ENCODE measurements at places on chromosomes 16 and 17.

- no peak for DNase-seq
These were observed 23.6 kb downstream of the SDR42E1 start for GRCh38 chr16:81987706-81988105.

- DNase-seq = no peak
These were observed 6.6 kb upstream of the PIK3R6 start for GRCh38 chr17:8873801-8874715.

- DNase-seq = no peak
These were observed 795 bp downstream of the KCTD13 start for GRCh38 chr16:29925105-29925756.

DNA sequence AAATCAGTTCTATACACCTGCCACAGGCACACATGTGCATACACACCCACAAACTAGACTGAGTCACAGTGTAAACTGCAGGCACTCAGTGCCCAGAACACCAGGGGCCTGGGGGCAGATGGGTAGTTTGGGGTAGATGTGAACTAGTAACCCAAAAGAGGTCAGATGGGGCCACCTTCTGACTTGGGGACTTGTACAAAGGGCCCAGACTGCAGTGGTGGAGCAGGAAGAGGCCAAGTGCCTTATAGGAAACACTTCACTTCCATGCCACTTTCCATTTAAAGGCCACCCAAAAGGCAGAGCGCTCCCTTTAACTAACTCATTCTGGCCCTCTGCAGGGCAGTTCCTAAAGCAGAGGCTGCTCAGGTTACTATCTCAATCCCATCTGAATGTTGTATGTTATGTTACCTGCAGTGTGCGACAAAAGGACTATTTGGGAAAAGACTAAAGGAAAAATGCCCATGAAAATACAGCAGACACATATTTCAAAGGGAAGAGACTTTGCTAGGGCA, 27.8 kb upstream of the ERN1 start:
- DNase-seq = no peak

- no peak for DNase-seq
These were observed 850.4 kb downstream of the KCNJ2 start for GRCh38 chr17:71019699-71020098.
